ENCODE measurements at places on chromosomes 5 and 9.
A peak's percentile ranks its signal among the peaks of the same experiment; 100 is the strongest.

- H3K27me3 ChIP-seq, result no peaks in the 10 kb centered on the region
- no peak overlapping the region for H3K27ac ChIP-seq
- H3K36me3 ChIP-seq, result peaks cover 3% of the 10 kb centered on the region
- peaks cover 2% of the 10 kb centered on the region for H3K4me1 ChIP-seq
- no peak overlapping the region for H3K4me3 ChIP-seq
Measured at GRCh38 chr5:67094476-67095300, 101.9 kb downstream of the CD180 start.

GRCh38 chr9:68418259-68418845 is 61.9 kb downstream of the PGM5 start:
- H3K4me3 ChIP-seq, result no peak overlapping the region
- H3K27me3 ChIP-seq, result peaks cover 8% of the 10 kb centered on the region
- no peaks in the 10 kb centered on the region for H3K36me3 ChIP-seq
- DNase-seq, result no peak
- H3K4me1 ChIP-seq, result no peaks in the 10 kb centered on the region
- no peak overlapping the region for H3K27ac ChIP-seq

DNA sequence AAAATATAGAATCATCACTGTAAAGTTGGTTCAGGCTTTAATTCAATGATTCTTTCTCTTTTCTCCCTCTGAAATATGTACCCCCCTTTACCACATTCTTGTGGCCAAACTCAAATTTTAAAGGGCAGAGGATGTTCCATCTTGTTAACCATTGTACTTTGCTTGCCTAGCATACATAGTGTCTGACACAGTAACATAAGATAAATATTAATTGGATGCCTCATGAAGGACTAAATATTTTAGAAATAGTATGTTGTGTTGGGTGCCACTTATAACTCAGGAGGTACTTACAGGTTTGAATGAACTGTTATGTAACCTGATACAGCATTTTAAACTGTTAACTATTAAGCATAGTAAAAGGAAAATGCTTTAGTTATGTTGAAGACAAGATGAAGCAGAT is 71.5 kb downstream of the NIPBL start:
- no peak overlapping the region for H3K27ac ChIP-seq
- no peaks in the 10 kb centered on the region for H3K27me3 ChIP-seq

- H3K27ac ChIP-seq, result no peak overlapping the region
- DNase-seq, result no peak
- H3K4me3 ChIP-seq, result no peak overlapping the region
- no peaks in the 10 kb centered on the region for H3K4me1 ChIP-seq
Measured at GRCh38 chr9:4211806-4212205, 88.1 kb downstream of the GLIS3 start.

GRCh38 chr5:150058480-150059126 is 27.8 kb downstream of the CSF1R start:
- H3K27me3 ChIP-seq, result no peaks in the 10 kb centered on the region
- peak overlapping the region; percentile 5 for H3K27ac ChIP-seq
- DNase-seq, result no peak
- H3K4me1 ChIP-seq, result peaks cover 3% of the 10 kb centered on the region
- peaks cover 4% of the 10 kb centered on the region for H3K36me3 ChIP-seq

DNA sequence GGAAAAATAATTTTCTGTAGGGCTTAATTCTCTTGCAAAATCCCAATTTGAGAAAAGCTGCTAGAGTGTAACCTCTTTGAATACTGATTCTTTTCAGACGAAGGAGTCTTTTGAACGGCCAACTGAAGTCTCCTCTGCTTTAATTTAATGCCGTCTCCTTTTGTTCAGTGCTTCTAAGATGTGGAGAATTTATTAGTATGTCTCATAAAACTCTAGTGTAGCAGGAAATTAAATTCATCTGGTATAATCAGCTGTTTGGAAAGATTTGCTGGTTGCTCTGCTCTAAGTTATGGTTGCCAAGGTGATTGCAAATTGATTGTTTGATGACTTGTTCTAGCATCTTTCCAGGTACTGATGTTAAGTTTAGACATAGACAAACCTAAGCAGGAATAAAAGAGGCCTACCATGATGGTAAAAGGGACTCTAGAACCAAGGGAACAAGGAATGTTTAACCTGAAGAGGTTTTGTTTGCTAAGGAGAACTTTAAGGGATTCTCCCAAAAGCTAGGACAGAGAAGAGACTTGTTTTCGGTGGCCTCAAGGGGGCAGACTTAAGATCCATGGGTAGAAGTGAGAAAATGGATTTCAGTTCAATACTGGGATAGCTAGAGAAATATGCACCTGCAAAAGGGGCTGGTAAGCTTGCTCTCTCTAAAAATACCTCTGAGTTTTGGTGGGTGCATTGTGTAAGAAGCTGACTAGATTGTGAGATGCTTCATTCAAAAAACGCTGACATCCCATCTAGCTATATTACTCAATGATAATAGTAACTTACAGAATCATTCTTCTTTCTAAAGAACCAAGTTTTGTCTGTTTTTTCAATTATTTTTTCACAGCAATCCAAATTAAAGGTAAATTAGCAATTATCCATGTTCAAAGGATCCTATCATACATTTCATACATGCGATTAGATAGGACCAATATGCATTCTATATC is 5.7 kb upstream of the ADRB2 start:
- H3K4me3 ChIP-seq, result no peak overlapping the region
- H3K27me3 ChIP-seq, result peaks cover 50% of the 10 kb centered on the region
- DNase-seq, result no peak
- no peaks in the 10 kb centered on the region for H3K36me3 ChIP-seq
- H3K4me1 ChIP-seq, result peaks cover 8% of the 10 kb centered on the region

GRCh38 chr9:134396258-134396742 is 70.0 kb downstream of the RXRA start:
- peak overlapping the region; percentile 82 for H3K27ac ChIP-seq
- H3K4me1 ChIP-seq, result peaks cover 41% of the 10 kb centered on the region
- peak overlapping the region; percentile 78 for H3K4me3 ChIP-seq
- DNase-seq, result peak; percentile 70

All from T-helper 2 cell treated with Interferon-gamma antibody and Interleukin-4, amounts not matched to agents 5 μg/mL and 100 μg/mL, for 36 hours (primary cell).